Muscle of back (tissue), 13 donors: ENCODE measurements at places on chromosomes 4 and X. TPM values are rescaled to one million over a fixed set of nuclear protein-coding genes. Genes with fewer than 3 reads are reported as not detected.

Gene GASK1B
- 63.7 TPM for polyA plus RNA-seq

- no peak for DNase-seq
Observed at GRCh38 chr4:6937754-6938153, 28.1 kb downstream of the TBC1D14 start.

DNA sequence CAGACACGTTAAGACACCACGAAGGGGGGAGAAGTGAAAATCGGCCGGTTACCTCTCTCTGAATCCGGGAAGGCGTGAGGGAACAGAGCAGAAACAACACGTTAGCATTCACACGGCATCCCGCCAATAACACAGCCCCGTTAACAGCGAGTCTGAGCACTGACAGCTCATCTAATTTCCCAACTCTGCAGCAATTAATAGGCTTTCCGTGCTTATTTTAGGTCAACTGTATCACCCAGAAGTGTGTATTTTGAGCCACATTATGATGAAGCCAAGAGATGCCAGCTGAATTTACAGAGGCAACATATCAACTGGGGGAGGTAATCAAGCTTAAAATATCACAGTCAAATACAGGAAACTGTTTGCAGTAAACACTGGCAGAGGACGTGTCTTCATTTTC, 92.6 kb downstream of the NSUN7 start:
- DNase-seq, result no peak

Gene FMR1NB
- not detected for polyA plus RNA-seq

- DNase-seq, result no peak
Observed at GRCh38 chr4:74367656-74368290, 2.8 kb downstream of the EREG start.

Gene STARD8
- polyA plus RNA-seq, result 15.6 TPM

Gene PABPC5
- polyA plus RNA-seq, result 5.9 TPM

Gene ERVMER34-1
- polyA plus RNA-seq, result 0.70 TPM

- DNase-seq, result no peak
Observed at GRCh38 chrX:14641681-14642655, 112.6 kb downstream of the GLRA2 start.

DNA sequence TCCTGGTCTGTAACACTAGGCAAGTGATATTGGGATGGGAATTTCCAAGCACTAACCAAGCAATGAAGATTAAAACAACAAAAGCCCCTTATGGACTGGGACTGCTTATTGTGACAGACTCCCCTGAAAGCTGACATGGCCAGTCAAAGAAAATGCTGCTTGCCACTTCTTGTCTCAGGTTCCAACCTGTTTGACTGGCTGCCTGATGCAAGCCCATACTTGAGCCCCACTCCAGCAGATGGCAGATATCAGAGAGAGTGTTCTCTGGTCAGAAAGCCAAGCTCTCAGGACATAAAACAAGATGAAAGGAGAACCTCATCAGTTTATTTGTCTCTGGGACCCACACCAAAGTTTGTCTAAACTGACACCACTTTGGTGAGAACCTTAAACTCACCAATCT, 15.5 kb upstream of the IGBP1 start:
- no peak for DNase-seq

GRCh38 chr4:169987327-169988228, 38.6 kb downstream of the MFAP3L start:
- no peak for DNase-seq

DNA sequence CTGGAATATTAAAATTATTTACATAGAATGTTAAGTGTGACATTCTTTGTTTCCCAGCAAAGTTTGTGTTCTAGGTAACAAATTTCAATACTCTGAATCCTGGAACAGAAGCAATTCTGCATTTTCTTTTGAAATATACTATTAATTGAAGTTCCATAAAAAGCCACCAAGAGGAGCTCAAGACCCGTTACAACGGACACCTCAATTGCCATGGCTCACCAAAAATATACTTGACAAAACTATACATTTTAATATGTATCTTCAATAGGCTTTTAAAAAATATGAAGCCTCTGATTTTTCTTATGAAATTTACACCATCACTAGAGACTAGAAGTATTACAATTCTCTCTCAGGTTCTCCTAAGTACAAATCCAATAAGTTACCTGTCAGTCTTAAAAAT, 111.4 kb downstream of the NYX start:
- no peak for DNase-seq

Gene P2RY10
- polyA plus RNA-seq, result 1.4 TPM

DNA sequence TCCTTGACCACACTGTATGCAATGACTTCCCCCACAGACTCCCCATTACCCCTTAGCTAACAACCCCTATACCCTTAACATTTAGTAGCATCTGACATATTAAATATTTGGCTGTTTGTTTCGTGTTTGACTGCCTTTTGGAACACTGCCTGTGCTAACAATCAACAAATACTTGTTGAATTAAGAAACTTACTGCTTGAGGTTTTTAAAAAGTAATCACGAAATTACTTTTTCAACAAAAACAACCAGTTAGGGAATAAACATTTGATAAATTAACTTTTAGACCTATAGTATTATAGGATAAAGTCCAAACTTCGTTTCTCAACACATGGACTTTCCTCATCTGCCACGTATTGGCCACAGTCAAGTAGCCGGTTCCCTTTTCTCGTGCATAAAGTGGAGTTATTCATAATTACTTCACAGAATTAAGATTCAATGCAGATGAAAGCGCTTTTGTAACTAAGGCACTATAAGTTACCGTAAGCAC, 555 bp upstream of the ELMOD2 start:
- DNase-seq, result no peak

Gene PAGE1
- not detected for polyA plus RNA-seq

DNA sequence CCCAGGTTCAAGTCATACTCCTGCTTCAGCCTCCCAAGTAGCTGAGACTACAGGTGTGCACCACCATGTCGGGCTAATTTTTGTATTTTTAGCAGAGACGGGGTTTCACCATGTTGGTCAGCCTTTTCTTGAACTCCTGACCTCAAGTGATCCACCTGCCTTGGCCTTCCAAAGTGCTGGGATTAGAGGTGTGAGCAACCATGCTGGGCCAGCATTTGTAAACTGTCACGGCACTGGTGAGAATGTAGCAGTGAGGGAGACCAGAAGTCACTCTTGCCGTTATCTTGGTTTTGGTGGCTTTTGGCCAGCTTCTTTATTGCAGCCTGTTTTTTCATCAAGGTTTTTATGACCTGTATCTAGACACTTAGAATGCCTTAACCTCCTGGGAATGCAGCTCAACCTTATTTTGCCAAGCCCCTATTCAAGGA, 22.4 kb downstream of the PCDH18 start:
- no peak for DNase-seq

- DNase-seq, result peak; percentile 22
Observed at GRCh38 chrX:121987163-121987562, 939.8 kb downstream of the GLUD2 start.

- DNase-seq, result no peak
Observed at GRCh38 chr4:967113-968104, 6.0 kb downstream of the DGKQ start.

GRCh38 chr4:54726907-54727306, 69.2 kb downstream of the KIT start:
- DNase-seq, result no peak

Gene EOLA2
- 20.3 TPM for polyA plus RNA-seq

DNA sequence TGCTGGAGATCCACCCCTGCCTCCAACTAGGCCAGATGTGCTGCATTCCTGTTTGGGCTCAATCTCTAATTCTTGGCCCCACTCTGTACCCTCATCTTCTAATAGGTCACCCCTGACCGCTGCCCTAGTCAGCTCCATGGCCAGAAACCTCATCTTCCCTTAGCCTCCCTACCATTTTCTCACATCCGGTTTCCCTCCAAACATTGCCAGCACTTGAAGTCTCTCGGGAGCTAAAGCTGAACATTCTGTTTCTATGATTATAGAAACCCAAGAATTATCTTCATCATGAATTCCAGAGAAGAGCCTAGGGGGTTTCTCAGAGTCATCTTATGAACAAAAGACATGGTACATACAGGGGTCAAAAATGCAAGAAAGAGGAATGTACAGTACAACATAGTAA, 179.7 kb downstream of the AMELX start:
- DNase-seq, result no peak

- DNase-seq, result no peak
Observed at GRCh38 chr4:971666-972500, 1.5 kb downstream of the DGKQ start.

Gene CXXC4
- 2.2 TPM for polyA plus RNA-seq

Gene MSX1
- polyA plus RNA-seq, result 1.9 TPM

- no peak for DNase-seq
Observed at GRCh38 chr4:174686826-174687225, 142.2 kb downstream of the GLRA3 start.

Gene IL21
- polyA plus RNA-seq, result not detected

DNA sequence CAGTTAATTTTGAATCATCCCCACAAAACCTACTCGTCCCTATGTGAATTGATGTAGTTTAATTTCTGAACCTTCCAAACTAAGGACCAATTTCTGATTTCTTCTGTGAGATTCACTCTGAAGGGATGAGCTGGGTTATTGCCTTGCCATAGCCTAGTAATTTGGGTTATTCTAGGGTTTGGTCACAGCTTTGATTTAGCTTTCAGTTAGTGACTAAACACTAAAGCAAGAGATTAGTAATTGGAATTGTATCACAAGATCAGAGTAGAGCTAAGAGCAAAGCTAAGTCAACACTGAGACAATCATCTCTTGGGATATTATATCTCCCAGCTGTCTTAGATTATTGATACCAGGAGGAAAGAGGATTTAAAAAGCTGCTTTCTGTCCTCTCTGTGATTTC, 588.0 kb downstream of the CCSER1 start:
- no peak for DNase-seq

Gene MAOB
- 0.63 TPM for polyA plus RNA-seq

Gene CENPE
- polyA plus RNA-seq, result 10.8 TPM

DNA sequence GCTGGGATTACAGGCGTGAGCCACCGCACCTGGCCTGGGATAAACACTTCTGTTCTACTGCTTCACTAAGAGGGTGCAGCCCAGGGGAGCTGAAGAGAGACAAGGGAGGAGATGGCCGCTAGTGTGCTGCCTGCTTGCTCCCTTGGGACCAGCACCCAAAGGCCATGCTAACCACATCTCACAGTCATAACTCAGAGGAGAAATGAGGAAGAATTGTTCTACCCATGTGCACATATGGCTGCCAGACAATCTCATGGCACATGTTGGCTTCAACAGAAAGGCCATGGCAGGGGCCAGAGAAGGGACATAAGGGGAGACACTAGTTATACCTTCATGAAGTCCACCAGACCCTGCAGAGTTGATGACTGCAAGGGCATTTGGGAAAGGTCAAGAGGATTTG, 22.4 kb downstream of the CLDN22 start:
- DNase-seq, result no peak

GRCh38 chr4:40264497-40264896, 67.7 kb downstream of the RHOH start:
- DNase-seq, result peak; percentile 29

- DNase-seq, result no peak
Observed at GRCh38 chr4:39330353-39330752, 35.8 kb downstream of the RFC1 start.

GRCh38 chrX:262381-262909, 18.7 kb upstream of the PLCXD1 start:
- DNase-seq, result no peak

DNA sequence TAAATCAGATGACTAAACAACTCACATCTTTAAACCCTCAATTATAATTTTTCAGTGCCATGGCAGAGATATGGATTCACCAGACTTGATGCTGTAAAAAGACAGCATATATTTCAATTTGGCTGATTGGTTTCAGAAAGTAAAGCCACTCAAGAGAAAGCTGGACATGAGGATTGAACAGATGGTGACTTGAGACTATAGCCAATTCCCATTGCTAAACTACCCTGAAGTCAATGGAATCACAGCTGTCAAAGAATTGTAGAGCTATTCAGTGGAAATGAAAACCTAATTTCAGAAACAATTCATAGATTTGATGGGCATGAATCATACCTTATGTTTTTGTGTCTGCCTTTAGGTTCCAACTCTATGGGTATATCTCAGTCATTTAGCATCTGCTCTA, 510.6 kb upstream of the BOD1L1 start:
- no peak for DNase-seq

DNA sequence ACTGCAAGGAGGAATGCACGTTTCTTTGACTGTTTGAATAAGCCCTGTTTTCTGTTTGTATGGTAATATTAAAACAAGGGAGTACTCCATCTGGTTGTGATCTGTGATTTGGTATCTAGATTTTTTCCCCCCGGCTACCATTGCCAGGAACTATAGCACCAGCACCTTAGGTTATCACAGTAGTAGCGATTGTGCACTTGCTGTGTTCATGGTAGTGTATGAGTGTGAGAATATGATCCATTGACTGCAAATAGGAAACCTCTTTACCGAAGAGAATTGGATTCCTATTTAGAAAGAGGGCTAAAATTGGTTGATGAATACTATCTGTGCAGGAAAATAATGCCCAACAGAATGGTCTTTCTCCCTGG, 69.9 kb downstream of the LARP7 start:
- DNase-seq, result no peak

Gene CT45A3
- not detected for polyA plus RNA-seq

GRCh38 chr4:112736718-112737135, 99.8 kb downstream of the LARP7 start:
- DNase-seq, result no peak

DNA sequence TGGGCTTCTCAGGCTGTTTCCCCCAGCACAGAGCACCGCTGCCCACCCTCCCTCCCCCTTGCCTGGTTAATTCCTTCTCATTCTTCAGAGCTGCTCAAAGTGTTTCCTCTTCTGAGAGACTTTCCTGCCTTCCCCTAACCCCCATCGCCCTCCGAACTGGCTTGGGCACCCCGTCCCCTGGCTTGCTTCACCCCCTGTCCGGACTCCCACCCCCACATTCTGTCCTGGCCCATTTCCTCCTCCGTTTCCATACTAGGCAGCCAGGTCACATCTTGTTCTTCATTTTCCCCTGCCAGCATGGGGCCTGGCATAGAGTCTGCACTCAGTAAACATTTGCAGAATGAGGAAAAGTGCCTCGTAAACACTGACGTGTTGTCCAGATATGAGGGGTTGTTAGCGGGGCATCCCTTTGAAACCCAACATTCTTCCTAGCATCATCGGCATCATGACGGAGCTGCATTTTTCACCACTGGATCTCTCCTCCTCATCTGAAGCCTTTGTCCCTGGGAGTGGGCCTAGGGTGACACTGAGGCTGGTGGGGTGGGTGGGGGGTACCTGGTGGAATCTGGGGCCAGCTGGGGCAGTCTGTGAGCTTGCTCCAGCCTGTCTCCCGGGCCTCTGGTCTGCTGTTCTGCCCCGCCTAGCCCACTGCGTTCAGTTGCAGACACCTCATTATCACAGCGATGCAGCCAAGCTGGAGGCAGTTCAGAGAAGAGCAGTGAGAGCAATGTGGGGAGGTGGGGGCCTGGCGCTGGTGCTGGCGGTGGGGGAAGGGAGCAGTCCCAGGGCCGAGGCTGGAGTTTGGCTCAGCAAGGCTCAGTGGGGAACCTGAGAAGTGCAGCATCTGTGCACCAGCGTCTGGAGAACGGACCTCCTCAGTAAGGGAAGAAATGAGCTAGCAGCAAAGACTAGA, 149.4 kb upstream of the PJA1 start:
- no peak for DNase-seq

DNA sequence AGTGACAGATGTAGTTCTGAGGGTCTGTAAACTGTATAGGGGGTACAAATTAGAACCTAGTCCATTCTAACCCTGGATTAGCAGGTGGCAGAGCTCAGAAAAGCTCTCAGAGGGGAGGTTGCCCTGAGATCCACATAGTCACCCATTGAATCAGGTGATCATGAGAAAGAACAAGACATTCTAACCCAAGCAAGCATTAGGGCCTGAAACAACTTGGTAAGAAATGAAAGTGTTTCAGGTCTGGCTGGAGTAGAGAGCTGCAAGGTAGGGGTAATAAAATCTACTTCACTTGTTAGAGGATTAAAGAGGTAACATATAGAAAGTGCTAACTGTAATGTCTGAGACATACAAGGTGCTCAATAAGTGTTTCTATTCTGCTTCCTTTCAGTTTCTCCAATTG, 8.8 kb upstream of the BMP2K start:
- DNase-seq, result no peak

- DNase-seq, result no peak
Observed at GRCh38 chr4:21377046-21377445, 571.5 kb downstream of the KCNIP4 start.
